ENCODE measurements at places on chromosomes 5 and 9. TPM values are rescaled to one million over a fixed set of nuclear protein-coding genes. Genes with fewer than 3 reads are reported as not detected.

DNA sequence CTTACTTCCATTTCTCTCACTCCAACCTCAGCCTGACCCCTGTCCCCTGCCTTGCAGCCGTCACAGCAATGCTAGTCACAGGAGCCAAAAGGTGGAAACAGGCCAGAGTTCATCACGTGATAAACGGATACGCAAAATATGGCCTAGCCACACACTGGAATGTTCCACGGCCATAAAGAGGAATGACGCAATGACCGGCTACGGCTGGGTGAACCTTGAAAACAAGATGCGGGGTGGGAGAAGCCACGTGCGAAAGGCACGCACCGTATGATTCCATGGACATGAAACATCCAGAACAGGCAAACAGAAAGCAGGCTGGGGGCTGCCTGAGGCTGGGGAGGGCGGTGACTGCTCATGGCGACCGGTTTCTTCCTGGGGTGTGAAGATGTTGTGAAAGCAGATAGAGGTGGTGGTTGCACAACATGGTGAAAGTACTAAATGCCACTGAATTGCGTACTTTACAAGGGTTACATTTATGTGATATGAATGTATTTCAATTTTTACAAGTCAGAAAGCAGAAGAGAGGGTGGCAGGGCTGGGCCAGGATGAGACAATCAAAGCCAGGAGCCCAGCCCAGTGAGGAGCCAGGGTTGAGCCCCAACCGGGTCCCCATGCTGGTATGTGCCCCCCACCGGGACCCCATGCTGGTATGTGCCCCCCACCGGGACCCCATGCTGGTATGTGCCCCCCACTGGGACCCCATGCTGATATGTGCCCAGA is 117.8 kb upstream of the SARDH start:
- H3K27ac ChIP-seq: peak overlapping the region; percentile 84
- peaks cover 21% of the 10 kb centered on the region for H3K4me1 ChIP-seq
- peak; percentile 74 for DNase-seq
- H3K4me3 ChIP-seq: no peak overlapping the region
- no peaks in the 10 kb centered on the region for H3K36me3 ChIP-seq
- H3K27me3 ChIP-seq: no peaks in the 10 kb centered on the region

GRCh38 chr5:173217626-173218397 is 17.2 kb downstream of the NKX2-5 start:
- no peaks in the 10 kb centered on the region for H3K4me1 ChIP-seq
- H3K27me3 ChIP-seq: peaks cover 16% of the 10 kb centered on the region
- no peak overlapping the region for H3K27ac ChIP-seq
- DNase-seq: peak; percentile 39
- H3K36me3 ChIP-seq: no peaks in the 10 kb centered on the region

DNA sequence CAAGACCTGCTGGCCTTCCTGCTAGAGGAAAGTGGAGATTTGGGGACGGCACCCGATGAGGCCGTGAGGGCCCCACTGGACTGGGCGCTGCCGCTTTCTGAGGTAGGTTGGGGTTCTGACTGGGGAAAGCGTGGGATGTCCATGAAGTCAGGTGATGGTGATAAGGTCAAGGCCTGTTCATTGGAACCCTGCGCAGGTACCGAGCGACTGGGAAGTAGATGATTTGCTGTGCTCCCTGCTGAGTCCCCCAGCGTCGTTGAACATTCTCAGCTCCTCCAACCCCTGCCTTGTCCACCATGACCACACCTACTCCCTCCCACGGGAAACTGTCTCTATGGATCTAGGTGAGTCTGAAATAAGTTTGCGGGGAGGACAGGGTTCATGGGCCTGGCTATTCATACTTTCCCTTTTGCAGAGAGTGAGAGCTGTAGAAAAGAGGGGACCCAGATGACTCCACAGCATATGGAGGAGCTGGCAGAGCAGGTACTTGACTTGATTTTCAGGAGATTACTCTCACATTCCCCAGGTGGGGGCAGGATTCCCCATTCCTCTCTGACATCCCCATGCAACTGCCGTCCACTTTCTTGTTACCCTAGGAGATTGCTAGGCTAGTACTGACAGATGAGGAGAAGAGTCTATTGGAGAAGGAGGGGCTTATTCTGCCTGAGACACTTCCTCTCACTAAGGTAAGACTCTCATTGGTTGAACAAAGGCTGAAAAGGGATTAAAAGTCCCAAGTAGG is 505 bp downstream of the CREB3 start:
- peak overlapping the region; percentile 96 for H3K27ac ChIP-seq
- H3K4me1 ChIP-seq: peaks cover 46% of the 10 kb centered on the region
- peak overlapping the region; percentile 64 for H3K4me3 ChIP-seq

GRCh38 chr9:110260911-110261310 is 4.6 kb upstream of the TXN start:
- peaks cover 12% of the 10 kb centered on the region for H3K4me1 ChIP-seq
- no peak overlapping the region for H3K4me3 ChIP-seq
- H3K36me3 ChIP-seq: no peaks in the 10 kb centered on the region

DNA sequence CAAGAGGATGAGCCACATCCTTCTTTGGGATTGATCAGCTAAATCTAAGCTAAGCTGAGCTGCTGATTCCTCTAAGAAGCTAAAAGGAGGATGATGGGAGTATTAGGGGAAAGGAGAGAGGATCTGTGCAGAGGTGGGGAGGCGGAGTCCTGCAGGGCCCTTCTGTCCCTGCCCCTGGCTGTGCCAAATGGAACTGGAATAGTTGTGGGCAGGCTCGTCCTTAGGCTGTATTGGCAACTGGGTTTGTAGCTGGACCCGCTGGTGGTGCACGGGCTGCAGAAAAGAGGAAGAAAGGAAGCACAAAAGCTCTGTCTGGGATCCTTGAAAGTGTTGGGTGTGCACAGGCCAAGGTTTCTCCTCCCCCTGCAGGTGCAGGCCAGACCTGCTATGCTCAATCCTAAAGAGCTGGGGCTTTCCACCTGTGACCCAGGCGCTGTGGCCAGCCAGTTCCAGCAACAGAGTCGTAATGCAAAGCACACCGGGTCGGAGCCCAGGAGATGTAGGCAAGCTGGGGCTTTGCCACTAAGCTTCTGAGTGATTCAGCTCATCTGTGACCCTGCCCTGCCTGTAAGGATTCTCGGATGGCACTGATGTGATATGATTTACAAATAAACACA is 9.8 kb downstream of the CLTB start:
- peak; percentile 25 for DNase-seq
- no peaks in the 10 kb centered on the region for H3K4me1 ChIP-seq
- H3K36me3 ChIP-seq: peaks cover 45% of the 10 kb centered on the region
- no peak overlapping the region for H3K27ac ChIP-seq

- no peak overlapping the region for H3K27ac ChIP-seq
- no peak overlapping the region for H3K4me3 ChIP-seq
- no peaks in the 10 kb centered on the region for H3K27me3 ChIP-seq
Measured at GRCh38 chr5:60578315-60578714, 121.7 kb downstream of the DEPDC1B start.

- no peak for DNase-seq
- H3K27ac ChIP-seq: peak overlapping the region; percentile 66
- peaks cover 23% of the 10 kb centered on the region for H3K4me1 ChIP-seq
Measured at GRCh38 chr9:137045294-137046087, 486 bp downstream of the NPDC1 start.

- DNase-seq: no peak
- H3K27me3 ChIP-seq: peaks cover 4% of the 10 kb centered on the region
- H3K4me3 ChIP-seq: peak overlapping the region; percentile 73
- H3K36me3 ChIP-seq: peaks cover 13% of the 10 kb centered on the region
Measured at GRCh38 chr9:95008151-95008771, 281.8 kb downstream of the AOPEP start.

- H3K36me3 ChIP-seq: no peaks in the 10 kb centered on the region
- H3K4me3 ChIP-seq: no peak overlapping the region
- no peak for DNase-seq
- H3K27me3 ChIP-seq: no peaks in the 10 kb centered on the region
- no peaks in the 10 kb centered on the region for H3K4me1 ChIP-seq
Measured at GRCh38 chr9:104313396-104314110, 190.5 kb upstream of the OR13F1 start.

The CLTB gene
- total RNA-seq: 80.9 TPM

The EIF4E1B gene
- total RNA-seq: not detected

The PLCXD3 gene
- total RNA-seq: 2.6 TPM
